ENCODE measurements at places on chromosomes 5 and 9.

GRCh38 chr5:120055858-120056257, 408.2 kb upstream of the PRR16 start:
- DNase-seq: no peak

- DNase-seq: no peak
These were observed 62.0 kb downstream of the GAPVD1 start for GRCh38 chr9:125323615-125324014.

- no peak for DNase-seq
These were observed 9.3 kb upstream of the MYOT start for GRCh38 chr5:137858223-137858916.

- no peak for DNase-seq
These were observed 24.0 kb upstream of the OCLN start for GRCh38 chr5:69468631-69469030.
